ENCODE measurements at places on chromosomes 11 and 22. TPM values are rescaled to one million over a fixed set of nuclear protein-coding genes. Genes with fewer than 3 reads are reported as not detected.

The YPEL1 gene
- 2.2 TPM for total RNA-seq

DNA sequence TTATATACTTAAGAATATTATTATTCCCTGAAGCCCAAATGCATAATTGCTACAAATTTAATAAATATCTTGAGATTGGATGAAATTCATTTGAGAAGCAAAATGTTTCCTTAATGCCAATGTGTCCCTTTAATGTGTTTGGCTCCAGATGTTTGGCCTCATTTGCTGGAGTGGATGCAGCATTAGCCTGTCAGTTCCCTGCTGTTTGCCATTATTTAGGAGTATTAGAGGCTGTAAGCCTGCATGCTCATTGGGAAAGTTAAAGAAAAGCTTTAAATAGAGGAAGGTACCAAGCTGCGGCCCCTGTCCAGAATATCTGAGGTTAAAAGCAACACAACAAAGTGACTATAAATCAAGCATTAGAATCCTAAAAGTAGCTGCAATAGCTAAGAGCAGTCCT is 54.8 kb upstream of the PITPNB start:
- DNase-seq = no peak

DNA sequence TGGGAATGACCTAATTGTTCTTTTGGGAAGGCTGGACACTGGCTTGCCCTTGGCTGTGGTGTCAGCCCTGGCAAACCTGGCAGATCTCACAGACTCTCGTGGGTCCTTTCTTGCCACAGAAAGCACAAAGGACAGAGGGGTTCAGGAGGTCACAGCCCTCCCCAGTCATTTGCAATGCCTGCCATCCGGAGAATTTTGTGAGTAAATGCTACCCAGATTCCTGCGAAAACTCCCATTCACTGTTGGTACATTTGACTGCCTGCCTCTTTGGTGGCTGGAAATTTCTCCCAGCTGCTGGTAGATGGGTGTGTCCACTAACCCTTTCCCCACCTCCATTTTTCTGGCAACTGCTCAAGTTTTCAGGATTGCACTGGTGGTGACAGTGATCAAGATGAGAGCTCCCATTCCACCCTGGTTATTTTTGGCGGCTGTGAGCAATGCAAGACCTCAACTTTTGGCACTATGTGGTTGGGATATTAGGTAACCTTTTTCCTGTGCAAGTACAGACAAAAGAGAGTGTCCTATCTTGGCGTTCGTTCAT is 155.7 kb downstream of the NAV2 start:
- no peak for DNase-seq

The ASRGL1 gene
- 46.3 TPM for total RNA-seq

DNA sequence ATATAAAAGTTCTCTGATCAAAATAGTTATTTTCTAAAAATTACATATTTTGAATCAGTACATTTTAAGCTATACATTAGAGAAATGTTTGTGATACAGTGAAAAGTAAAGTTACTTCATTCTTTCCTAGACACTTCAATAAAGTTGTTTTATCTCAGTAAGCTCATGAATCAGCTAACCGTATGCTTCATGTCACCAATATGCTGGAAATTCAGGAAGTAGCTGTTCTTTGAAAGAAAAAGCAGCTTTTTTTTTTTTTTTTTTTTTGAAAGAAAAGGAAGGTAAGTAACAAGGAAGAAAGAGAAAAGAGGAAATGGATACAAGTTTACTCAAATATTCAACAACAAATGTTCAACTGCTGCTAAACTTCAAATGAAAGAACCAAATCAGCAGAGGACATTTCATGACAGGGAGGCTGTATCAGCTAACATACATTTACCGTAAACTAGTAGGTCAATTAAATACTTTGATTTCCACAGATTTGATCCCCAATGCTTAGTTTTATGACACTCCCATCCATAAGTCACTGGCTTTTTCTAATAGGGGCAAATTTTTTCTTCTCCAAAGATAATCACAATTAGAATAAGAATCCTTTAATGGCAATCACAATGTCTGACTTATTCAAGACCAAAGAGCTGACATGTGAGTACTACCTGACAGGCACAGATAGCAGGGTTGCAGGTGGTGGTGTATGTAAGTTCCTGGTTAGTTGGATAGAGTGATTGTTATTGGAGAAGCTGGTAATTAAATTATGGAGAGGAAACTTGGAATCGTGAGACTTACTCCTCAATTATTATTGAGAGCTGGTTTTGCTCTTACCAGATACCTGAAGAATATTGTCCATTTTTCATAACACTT is 754 bp downstream of the OR52A1 start:
- DNase-seq = no peak

- no peak for DNase-seq
Observed at GRCh38 chr11:119087747-119088241, 3.1 kb downstream of the HMBS start.

Measured in H7 (cell line).